ENCODE measurements at places on chromosomes 3 and 15.

GRCh38 chr3:13163848-13164382 lies 90.7 kb upstream of the IQSEC1 start:
- DNase-seq: no peak

DNA sequence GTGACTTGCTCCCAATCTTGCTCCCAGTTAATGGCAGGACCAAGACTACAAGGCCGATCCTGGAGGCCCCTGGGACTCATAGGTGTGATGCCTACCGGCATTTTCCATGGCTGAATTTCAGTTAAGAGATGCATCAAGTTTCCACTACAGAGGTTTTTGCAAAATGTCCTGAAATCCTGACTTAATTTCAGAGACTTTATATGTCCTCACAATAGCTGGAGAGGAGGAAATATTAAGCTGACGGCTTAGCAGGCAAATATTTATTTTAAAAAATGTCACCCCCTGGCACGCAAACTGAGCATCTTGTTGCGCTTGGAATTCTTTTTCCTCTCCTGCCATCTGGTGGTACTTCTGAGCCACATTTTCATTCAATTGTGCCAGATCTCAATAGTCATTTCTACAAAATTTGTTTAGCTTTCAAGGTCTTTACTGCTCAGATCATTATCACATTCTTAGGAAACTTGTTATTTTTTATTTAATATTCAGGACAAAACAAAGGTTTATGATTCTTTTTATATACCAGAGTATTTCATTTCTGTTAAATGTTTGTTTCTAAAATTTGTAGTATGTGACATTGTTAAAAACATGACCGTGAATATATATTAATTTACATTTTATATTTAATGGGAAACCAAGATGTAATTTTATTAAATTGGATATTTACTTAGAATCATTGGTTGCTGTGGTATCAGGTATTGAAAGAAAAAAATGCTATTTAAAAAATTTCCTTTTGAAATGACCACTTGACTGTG lies 189.2 kb upstream of the THRB start:
- no peak for DNase-seq

DNA sequence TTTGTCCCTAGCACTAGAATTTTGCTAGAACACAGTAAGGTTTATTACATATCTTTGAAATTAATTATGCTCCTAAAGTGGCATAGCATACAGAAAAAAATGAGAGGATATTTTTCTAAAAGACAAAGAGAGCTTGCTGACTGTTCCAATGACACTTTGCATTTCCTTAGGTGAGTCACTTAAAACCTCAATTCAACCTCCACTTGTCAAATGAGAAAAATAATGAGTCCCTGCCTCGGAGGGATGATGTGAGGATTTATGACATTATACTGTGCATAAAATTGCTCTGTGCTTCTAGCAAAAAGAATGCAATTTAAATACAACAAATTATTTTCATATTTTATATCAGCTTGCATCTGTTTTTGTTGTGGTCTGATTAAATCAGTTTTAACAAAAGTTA lies 1417.0 kb upstream of the ALCAM start:
- DNase-seq: no peak

- DNase-seq: no peak
These were observed 847.2 kb downstream of the TUSC7 start for GRCh38 chr3:117556646-117557407.

DNA sequence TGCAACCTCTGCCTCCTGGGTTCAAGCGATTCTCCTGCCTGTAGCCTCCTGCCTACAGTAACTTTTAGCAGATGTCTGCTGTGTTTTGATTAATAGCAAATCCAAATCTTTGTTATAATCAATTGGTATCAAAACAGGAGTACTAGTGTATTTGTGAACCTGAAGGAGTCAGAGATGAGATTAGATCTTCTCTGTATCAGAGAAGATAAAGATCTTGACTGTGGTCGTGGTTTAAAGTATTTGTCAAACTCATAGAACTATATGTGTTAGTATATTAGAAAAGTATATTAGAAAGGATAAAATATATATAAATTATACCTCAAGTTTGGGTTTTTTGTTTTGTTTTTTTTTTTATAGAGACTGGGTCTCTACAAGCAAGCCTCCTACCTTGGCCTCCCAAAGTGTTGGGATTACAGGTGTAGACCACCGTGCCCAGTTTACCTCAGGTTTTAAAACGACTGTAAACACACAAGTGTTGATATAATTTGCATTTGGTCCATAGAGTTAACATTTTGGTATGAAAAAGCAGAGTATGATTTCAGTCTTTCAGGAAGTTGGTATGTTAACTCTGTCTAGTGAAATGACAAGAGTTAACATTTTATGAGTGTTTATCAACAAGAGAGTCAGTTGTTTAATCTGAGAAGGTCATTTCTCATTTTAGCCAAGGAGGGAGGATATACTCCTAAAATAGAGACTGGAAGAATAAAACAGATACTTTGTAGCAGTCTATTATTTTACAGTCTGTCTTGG lies 18.3 kb downstream of the RTF1 start:
- no peak for DNase-seq

- no peak for DNase-seq
These were observed 109.9 kb downstream of the APBA2 start for GRCh38 chr15:28995705-28996104.

GRCh38 chr15:80185152-80185551 lies 32.4 kb downstream of the FAH start:
- no peak for DNase-seq

DNA sequence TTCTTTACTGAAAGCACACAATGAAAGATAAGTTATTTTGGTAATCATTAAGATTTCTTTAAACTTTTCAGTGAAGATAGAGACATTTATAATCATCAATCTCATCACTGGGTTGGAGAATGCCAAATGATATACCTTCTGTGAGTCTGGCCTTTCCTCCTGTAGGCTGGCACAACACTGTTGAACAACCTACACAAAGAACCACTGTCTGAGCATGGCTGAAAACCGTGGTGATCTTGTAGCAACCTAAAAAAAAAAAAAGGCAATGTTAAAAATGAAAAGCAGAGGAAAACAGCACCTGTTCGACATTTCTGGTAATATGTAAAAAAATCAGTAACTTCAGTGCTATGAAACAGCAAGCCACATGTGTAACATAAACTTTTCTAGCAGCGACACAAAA lies 1.8 kb downstream of the RPS27L start:
- no peak for DNase-seq

DNA sequence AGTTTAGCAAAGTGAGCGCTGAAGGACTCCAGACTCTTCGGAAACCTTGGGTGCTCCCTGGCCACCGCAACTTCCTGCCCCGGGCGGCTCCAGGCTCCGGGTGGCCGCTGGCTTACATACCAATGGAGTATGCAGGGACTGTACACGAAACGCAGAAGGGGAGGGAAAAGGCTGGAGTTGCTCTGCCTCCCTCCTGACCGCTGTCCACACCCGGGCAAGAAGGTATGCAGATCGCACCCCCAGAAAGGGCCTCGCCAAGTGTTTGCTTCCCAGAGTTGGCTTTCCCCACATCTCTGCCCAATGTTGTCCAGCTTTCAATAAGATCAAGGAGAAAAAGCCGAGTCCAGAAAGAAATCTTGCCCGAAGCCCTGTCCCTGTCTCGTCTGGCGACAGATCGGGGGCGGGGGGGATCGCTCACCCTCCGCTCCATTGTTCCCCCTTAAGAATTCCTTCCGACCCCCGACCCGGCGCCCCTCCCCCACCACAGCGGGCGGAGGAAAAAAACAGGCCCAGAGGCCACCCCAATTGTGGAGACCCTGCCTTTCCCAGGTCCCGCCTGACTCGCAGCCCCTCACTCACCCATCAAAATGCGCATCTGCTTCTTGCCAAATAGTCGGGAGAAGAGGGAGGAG lies 533 bp downstream of the ARF4 start:
- DNase-seq: peak; percentile 77

- DNase-seq: no peak
These were observed 75.2 kb downstream of the FMN1 start for GRCh38 chr15:33119273-33119672.

DNA sequence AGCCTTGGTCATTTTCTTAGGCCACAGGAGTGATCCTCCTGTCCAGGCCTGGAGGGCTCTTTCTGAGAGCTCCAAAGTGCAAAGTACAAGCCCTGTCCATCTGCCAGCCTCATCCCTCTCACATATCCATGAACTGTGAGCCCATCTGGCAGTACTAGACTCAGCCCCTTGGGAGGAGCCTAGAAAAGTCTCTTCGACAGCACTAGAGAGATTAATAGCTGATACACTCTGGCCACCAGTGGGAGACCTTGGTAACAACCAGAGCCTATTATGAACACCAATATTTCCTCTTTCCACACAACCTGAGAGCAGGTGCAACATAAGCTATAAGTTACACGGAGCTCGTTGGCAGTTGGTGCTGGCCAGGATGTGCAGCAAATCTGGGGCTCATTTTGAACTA lies 59.5 kb upstream of the DCLK3 start:
- no peak for DNase-seq

DNA sequence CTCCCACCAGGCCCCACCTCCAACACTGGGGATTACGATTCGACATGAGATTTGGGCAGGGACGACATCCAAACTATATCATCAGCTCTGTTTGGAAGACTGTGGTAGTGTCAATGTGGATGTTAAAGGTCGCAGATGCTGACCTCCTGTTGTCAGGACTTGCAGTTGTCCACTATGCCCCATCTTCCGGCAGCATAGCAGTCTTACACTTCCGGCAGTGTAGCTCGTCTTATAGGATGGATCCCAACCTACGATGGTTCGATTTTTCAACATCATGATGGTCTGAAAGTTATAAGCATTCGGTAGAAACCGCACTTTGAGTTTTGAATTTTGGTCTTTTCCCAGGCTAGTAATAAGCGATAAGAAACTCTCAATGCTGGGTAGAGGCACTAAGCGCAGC lies 20.6 kb downstream of the CLRN1 start:
- DNase-seq: no peak

DNA sequence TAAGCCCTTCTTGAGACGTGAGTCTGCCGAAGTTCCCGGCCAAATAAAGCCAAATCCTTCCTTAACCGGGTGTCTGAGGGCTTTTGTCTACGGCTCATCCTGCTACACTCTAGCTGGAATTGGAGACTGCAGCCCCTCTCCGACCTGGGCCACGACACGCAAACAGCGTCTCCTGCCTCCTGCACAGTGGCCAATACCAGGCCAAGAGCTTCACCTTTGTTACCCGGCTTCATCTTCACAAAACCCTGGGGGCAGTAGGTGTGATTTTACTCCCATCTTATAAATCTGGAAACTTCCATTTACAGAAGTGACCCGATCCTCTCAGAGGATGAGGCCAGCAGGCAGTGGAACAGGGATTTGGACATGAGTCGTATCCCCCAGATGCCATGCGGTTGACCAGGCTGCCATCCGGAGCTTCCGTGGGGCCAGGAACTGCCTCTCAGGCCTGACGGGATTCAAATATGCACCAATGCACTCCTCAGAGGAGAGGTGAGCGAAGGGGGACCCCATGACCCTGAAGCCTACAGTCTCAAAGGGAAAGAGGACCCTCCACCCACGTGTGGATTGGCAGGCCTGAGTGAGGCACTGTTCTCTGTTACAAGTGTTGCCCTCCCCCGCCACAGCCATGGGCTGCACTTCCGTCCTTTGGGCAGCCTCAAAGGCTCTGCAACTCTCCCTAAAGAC lies 53.2 kb upstream of the KLF13 start:
- no peak for DNase-seq

- DNase-seq: no peak
These were observed 99.0 kb downstream of the TIGIT start for GRCh38 chr3:114392831-114393230.

DNA sequence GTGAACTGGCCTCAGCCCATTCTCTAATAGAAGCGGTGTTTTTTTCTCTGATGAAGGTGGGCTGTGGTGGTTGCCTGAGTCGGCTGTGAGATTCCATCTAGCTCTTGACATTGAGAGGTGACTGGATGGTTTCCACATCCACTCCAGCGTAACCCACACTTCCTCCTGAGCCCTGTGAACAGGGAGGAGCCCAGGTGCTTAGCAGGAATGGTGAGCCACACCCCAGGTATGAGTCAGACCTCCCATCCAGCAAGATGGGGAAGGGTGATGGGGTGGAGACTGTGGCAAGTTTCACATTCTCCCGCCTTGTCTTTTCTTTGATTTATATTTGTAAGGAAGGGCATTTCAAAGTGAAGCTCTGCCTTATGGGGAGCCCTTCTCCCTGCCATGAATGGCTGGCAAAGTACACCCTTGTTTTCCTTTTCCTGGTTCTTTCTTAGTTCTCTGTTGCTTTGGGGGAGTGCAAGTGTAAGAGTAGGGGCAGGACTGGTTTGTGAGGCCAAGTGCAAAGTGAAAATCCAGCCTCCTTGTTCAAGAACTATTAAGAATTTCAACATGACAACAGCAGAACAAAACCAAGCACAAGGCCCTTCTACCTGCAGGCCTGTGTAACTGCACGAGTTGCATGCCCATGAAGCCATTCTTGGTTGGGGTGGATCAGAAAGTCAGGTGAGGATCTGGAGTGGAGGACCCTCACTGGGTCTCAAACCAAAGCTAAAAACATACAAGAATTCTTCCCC lies 4.6 kb upstream of the TPRG1 start:
- DNase-seq: no peak

- no peak for DNase-seq
These were observed 52.8 kb downstream of the RASA2 start for GRCh38 chr3:141539431-141540187.

- DNase-seq: no peak
These were observed 9.4 kb downstream of the SEMA3G start for GRCh38 chr3:52435246-52436101.

DNA sequence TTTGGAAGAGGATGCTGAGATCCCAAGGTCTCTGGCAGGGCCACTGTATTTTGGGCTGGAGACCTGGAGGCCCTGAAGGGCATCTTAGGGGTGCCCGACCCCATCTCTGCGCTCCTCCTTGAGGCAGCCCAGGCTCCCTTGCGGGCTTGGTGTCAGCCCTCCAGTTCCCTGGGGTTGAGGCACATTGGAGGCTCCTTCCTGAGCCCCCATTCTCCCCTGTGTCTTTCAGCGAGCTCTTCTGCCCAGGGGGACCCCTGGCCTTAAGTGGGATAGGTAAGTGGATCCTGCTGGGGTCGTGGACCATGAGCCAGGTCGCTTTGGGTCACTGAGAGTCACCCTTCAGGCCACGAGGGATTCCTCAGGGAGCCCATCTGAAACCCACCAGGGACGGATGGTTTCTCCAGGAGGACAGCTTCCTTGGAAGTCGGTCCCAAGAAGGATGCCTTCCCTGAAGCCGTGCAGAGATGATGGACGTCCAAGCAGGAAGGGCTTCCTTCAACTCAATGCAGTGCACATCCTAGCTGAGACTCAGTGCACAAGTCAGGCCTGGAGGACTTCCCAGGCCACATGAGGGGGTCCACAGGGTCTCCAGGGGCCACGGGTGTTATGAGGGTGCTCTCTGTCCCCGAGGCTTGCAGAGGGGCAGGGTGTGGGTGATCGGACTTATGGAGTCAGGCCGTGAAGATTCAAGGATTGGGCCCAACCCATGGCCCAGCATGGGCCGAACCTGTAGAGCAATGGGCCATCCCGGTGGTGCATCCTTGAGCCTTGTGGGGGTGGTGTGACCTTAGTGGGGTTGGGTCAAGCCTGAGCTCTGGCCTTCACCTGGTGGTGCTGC lies 224.3 kb downstream of the SNRPN start:
- DNase-seq: no peak
